ENCODE measurements at places on chromosomes 7 and 10.

DNA sequence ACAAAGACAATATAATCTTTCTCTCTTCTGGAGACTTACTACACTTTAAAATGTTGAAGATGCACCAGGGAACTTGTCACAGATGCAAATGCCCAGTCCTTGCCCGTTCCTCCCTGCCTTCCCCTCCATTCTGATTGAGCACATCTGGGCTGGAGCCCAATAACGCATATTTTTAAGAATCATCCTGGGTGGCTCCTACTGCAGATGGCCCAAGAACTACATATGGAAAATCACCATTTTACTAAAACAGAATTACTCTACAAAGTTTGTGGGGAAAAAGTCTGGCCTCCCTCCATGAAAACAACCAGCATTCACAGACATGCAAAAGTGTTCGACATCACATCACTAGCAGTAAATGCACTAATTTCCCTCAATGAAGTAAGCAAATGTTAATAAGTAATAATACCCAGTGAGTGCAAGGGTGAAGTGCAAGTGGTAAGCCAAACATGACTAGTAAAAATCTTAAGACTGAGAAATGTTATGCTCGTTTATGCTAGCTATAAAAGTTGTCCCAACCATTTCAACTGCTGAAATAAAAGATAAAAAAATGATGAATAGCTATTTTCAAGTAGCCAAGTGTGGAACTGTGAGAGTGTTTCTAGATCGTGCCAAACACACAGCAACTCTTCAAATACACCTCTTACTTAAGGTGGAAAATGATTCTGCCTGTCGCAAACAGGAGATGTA is 43.5 kb downstream of the TSPAN12 start:
- DNase-seq, result no peak

DNA sequence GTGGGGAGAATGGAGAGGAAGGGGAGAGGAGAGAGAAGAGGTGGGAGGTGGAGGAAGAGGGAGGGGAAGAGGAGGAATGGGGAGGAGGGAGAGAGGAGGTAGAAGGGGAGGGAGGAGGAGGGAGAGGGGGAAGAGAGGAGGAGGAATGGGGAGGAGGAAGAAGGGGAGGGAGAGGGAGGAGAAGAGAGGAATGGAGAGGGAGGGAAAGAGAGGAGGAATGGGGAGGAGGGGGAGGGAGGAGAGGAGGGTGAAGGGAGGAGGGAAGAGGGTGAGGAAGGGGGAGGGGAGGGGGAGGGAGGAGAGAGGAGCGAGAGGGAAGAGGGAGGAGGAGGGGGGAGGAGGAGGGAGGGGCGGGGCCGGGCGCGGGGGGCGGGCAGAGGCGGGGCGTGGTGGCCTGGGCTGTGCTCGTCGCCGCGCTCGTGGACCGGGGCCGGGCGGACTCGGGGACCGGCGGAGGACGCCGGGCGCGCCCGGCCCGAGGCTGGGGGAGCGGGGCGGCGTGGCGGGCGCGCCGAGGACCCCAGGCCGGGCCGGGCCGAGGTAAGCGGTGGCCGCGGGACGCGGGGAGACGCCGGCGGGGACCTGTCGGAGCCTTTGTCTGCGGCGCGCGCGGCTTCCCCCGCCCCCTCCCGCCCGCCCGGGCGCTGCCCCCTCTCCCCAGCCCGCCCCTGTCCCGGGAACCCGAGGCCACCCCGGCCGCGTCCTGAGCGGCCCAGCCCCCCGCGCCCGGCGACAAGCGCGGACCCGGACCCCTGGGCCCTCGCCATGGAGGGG is at the start of gene SLC29A4:
TSS of gene SLC29A4 (plus strand) at position 401 of the 774 bp plus-strand sequence. CDS start 4,874 bp downstream, outside the sequence.
- no peak for DNase-seq

GRCh38 chr7:45158471-45158870 is 880 bp downstream of the RAMP3 start:
- DNase-seq, result no peak

DNA sequence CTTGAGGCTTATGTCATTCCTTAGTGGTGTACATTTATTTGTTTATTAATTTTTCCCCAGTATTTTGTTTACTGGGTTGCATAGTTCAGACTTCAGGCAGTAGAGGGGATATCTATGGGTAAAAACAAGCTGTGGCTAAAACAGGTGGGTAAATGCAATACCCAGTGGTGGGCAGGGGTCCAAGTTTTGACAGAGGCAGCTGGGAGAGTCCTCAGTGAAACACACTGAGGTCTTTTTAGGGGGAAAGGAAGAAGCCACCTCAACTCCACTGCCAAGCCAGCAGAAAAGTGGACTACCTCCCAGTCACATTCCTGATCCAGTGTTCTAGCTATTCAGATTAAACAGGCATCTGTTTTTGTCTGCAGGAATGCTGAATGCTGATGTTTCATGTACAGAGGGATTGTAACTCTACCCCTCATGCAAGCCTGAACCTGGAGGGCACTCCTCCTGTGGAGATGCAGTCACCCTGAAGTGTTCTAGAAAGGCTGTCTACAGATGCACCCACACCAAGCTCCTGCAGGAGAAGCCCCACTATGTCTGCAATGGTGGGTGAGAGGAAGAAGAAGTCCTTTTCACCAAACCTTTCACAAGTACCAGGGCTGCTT is 757.8 kb downstream of the INHBA start:
- DNase-seq, result no peak
